CD4-positive, alpha-beta T cell (primary cell): ENCODE measurements at places on chromosomes 6 and 20. TPM values are rescaled to one million over a fixed set of nuclear protein-coding genes. Genes with fewer than 3 reads are reported as not detected.

GRCh38 chr6:117270843-117271507 is 5.6 kb downstream of the VGLL2 start:
- no peak for DNase-seq

The CAGE1 gene
- 0.39 TPM for total RNA-seq

The IMPG1 gene
- total RNA-seq = not detected

DNA sequence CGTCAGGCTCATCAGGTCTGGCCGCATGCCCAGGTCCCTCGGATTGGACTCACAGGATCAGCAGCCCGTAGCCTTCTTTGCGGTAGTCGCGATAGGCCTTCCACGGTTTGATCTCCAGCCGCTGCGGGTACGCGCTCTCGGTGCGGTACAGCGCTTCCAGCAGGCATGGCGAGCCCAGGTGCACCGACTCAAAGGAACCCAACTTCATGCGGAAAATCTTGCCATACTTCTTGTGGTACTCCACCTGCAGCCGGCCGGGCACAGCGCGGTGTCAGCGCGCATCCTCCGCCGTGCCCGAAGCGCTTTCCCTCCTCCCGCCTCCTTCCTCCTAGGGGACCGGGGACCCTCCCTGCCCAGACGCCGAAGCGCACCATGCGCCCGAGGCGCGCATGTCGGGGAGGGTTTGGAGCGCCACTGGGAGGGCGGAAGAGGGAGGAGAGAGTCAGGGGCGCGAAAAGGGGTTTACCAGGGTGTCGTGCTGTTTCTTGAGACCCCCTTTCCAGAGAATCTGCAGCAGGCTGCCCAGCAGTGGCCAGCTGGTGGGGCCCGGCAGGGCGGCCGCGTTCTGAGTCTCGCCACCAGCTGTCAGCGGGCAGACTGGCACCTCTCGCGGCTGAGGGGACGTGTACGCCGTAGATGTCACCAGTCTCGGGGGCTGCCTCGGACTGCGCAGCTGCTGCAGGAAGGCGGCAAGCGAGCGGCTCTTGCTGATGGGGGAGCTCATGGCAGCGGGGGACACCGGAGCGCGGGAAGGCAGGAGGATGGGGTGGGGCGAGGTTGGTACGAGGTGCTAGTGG is 732 bp downstream of the CYP24A1 start:
- no peak for DNase-seq

GRCh38 chr6:113833537-113833936 is 23.6 kb upstream of the MARCKS start:
- DNase-seq = no peak

- DNase-seq = no peak
These were observed 246.8 kb upstream of the EXOC2 start for GRCh38 chr6:939526-940252.

DNA sequence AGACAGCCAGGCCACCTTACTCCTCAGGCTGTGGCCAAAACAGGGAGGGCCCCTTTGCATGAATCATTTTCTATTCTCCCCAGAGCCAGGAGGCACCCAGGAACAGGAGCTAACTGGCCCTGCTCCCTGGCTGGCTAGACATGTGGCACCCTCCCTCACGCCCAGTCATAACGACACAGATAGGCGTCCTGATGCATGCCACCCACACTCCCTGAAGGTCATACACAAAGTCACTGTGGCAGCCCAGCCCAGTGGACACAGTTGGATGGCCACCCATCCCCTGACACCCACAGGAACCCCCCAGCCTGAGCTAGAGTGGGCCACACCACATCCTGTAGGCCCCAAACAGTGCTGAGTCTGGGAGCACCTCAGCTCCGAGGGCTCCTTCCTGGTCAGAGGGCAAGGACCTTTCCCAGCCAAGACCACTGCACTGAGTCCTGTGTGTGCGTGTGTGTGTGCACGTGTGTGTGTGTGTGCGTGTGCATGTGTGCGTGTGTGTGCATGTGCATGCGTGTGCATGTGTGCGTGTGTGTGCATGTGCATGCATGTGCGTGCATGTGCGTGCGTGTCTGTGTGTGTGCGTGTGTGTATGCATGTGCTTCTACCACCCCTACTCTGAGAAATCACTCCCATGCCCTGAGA is 21.6 kb downstream of the TFEB start:
- no peak for DNase-seq

- DNase-seq = no peak
These were observed 1.4 kb downstream of the HLA-B start for GRCh38 chr6:31355583-31355948.

- DNase-seq = no peak
These were observed 612 bp upstream of the AGPAT4 start for GRCh38 chr6:161274488-161274858.

DNA sequence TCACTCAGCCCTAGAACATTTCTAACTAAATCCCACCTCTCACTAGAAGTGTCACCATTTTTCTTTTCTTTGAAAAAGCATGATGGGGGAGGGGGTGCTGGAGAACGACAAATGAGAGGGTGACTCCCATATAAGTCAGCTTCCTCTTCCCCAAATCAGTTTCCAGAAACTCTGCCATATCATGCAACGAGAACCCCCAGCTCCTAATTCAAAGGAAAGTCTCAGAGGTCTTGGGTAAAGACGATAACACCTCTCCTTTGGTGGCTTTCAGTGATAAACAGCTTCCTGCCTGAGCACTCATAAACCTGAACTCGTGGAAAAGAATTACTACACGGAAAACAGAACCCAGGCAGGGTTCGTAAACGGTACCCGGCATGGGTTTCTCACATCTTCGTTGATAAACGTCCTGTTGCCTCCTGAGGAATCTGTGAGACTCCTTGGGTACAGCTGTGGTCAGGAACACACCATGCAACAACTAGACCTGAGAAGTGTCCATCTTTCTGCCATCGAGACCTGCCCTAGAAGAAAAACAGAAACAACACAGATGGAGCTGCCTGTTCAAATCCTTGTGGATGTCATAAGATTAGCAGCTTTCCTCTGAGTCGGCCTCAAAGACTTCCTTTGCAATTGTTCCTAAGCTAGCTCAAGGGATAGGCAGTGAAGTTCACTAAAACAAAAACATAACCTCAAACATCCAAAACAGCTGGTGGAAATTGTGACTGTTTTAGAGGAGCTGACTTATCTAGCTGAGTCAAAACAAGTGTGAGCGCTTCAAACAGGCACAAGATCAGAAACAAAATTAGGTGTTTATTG is 185.8 kb upstream of the PRDM1 start:
- DNase-seq = no peak

GRCh38 chr6:36353411-36353915 is 16.8 kb upstream of the BNIP5 start:
- no peak for DNase-seq

- no peak for DNase-seq
These were observed 56.4 kb upstream of the DUSP22 start for GRCh38 chr6:235763-236360.

DNA sequence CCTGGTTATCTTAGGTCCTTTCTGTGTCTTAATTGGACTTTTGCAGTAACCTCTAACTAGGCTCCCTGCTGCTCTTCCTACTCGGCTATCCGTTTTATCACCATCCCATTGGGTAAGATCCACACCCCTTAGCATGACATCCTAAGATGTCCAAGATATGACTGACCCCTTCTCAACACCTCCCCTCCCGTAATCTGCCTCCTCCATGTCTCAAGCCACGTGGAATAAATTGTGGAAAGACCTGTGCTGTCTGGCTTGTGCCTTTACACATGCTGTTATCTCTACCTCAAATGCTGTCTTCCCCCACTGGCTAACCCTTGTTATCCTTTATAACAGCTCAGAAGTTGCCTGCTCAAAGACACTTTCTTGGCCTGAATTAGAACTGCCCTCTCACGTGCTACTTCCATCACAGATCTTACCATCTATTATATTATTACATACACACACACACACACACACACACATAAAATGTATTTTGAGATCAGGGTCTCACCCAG is 26.5 kb downstream of the EIF2S2 start:
- no peak for DNase-seq

DNA sequence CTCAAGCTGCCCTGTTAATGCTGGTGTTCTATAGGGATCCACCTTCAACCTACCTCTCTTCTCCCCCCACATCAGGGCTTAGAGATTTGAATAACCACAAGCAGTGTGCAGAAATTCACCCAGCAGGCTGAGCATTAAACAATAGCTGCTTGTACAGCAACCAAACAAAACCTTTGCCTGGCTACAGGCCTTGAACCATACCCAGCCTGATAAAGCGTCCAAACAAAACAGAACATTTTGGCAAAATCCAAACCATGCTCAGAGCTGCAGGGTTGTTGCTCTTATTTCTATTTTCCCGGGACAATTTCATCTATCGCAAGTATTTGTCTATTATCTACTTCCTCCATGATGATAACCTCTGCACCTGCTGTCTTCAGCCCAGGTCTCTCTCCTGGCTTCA is 142.3 kb downstream of the UNC5CL start:
- no peak for DNase-seq

GRCh38 chr20:56922497-56922896 is 293.4 kb downstream of the TFAP2C start:
- no peak for DNase-seq

DNA sequence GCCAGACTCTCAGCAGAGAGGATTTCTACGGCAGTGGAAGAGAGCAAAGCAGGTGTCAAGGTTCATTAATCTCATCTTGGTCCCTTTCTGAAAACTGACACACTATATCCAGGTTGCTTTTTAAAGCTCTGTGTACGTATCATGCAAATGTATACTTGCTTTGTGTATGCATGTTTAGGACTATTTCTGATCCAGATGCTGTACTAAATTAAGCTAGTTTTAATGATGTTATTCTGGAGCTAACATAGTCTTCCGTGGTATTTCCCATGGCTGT is 59.2 kb upstream of the SNX9 start:
- DNase-seq = no peak

GRCh38 chr20:45695496-45695895 is 6.3 kb upstream of the WFDC13 start:
- no peak for DNase-seq

The SOBP gene
- 0.05 TPM for total RNA-seq

GRCh38 chr6:4446982-4447381 is 311.6 kb upstream of the ECI2 start:
- DNase-seq = no peak
